ENCODE measurements at places on chromosomes 12 and 14.

DNA sequence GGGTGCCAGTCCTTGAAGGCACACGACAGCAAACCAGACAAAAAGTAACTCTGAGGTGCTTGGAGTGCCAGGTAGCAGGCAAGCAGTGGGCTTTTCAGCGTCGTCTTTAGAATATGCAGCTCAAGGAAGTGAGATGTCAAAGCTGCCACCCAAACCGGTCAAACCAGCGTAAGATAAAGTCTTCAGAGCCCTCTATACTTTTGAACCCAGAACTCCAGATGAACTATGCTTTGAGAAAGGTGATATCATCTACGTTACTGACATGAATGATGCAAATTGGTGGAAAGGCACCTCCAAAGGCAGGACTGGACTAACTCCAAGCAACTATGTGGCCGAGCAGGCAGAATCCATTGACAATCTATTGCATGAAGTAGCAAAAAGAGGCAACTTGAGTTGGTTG lies 95.9 kb downstream of the TBX3 start:
- no peak for DNase-seq

- no peak for DNase-seq
Observed at GRCh38 chr14:95645389-95645996, 40.7 kb upstream of the TCL1B start.

GRCh38 chr14:61229475-61229888 lies 51.7 kb downstream of the TMEM30B start:
- no peak for DNase-seq

DNA sequence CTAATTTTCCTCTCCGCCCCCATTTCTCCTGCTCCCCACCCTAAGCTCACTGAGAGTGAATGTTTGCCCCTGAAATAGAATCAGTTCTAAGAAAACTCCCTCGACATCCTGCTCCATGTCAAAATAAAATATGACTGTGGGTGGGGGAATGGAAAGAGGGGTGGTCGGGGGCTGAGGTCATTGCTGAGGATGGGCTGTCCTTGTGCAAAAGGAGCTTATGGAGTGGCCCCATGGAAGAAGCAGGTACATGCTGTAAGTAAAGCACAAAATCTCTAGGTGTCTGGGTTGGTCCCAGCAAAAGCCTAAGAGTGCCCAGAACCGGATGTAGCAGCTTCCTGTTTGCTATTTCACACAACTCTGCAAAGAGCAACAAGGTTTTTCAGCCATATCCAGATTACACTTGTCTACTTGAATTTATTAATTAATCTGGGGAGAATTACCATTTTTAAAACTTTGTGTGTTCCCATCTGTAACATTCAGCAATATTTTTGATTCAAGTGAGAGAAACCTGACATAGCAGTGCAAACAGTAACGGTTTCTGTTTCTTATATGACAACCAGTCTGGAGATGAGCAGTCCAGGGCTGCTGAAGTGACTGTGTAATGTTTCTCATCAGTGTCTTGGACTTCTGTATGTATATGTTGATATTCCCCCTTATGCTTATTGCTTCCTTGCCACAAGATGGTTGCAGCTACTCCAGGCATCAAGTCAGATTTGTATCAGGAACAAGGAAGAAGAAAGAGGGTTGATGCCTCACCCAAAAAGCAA lies 40.4 kb upstream of the GZMB start:
- no peak for DNase-seq

DNA sequence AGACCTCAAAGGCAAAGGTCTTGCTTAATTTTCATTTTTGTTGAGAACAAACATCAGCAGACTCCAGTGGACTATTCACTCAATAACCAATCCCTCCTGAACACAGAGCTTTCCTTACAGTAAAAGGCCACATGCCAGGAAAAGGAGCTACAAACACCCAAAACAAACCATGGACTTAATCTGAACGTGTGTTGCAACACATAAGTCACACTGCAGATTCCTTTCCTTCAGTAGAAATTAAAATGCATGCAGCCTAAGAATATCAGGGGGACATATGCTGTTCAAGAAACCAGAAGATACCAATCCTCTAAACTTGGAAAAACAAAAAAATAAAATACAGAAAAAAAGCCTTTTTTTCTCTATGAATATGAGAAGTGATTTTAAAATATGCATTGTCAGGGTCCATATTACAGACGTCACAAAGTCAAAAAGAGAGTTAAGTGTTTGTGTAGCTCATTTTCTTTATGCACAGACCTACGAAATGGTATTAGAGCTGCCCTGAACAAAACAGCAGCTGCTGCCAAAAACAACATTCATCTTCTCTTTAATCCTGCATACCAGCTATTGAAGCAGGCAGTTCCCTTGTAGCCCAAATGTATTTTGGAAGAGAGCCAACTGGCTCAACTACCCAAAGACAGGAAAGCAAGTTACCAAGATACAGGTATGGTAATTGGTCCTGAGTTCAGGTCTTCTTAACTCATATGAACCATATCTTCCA lies 26.2 kb downstream of the KITLG start:
- no peak for DNase-seq

GRCh38 chr12:123961585-123962345 lies 10.9 kb downstream of the CCDC92 start:
- no peak for DNase-seq

- no peak for DNase-seq
Observed at GRCh38 chr12:29537298-29537697, 39.8 kb upstream of the OVCH1 start.

GRCh38 chr12:46676797-46677520 lies 148.8 kb downstream of the SLC38A4 start:
- no peak for DNase-seq

GRCh38 chr12:115763982-115764621 lies 513.4 kb downstream of the MED13L start:
- DNase-seq = no peak

DNA sequence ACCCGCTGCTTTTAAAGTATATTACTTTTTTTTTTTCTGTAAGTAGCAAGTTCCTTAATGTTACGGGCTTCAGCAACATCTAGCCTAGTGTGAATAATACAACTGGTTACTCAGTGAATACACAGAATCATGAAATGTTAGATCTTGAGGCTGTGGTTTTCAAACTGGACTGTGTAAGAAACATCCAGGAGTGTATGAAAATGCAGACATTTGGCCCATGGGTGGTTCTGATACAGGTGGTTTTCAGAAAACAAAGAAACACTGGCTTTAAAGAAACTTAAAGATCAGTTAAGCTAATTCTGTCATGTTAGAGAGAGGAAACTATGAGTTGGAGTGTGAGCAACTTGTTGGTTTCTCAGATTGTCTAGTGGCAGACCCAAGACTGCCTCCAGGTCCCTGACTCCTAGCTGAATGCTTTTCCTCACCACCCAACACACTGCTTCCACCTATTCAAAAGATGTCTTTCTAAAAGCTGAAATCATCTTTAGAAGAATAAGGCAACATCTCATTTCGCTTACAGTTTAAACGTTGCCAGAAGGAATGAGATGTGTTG lies 36.1 kb downstream of the TBC1D30 start:
- no peak for DNase-seq

DNA sequence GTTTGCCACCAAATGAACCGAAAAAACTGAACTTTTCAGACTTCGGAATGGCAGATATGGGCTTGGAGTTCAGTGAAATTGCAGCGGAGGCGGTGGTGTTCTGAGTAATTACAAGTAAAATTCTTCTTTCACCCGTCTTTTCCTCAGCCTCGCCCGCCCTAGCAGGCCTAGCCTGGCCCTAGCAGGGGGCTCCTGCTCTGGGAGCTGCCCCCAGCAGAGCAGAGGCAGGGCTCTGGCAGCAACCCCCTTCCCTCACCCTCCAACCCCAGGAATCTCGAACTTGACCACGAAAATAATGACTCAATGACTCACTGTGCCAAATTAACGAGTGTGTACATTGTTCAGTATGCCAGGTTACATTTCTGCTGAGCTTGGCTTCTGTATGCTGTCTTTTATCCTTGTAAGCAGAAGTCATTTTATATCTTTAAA lies 1.1 kb downstream of the PAPLN start:
- no peak for DNase-seq

- DNase-seq = no peak
Observed at GRCh38 chr14:32472076-32472475, 143.0 kb downstream of the AKAP6 start.

DNA sequence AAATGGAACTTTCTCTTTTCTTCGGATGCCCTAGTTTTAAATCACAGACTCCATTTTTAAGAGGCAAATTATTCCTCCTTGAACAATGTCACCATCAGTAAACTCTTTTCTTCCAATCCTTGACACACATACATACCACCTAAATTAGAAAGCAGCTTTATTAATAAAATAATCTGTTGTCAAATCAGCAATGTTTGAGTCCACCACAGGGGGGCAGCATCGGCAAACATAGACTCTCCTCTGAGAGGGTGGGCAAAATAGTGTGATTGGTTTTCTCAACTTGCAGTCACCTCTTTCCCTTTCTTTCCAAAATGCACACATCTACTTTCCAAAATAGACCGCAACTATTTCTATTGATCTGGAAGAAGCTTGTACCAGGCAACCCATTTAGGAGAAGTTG lies 438.4 kb upstream of the OR4E1 start:
- DNase-seq = peak; percentile 68

GRCh38 chr14:92886337-92886736 lies 36.6 kb upstream of the CHGA start:
- peak; percentile 55 for DNase-seq

GRCh38 chr12:87820524-87821202 lies 208.5 kb downstream of the C12orf50 start:
- DNase-seq = no peak

GRCh38 chr14:55477680-55478079 lies 37.3 kb upstream of the TBPL2 start:
- no peak for DNase-seq

DNA sequence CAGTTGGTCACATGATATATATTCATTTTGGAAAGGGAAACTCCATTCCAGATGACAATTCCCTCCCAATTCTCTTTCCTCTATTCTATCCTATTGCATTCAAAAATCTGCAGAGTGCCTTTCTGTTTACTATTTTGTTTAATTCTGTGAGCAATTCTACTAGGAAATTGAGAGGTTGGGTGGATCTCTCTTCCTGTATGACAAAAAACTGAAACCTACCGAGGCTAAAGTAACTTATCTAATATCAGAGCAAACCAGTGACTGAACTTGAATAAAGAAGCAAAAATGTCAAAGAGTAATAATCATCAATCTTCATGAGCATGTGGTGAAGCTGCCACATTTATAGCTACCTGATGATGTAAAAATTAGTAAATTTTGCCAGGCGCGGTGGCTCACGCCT lies 16.6 kb upstream of the ACTN1 start:
- DNase-seq = no peak
